Left renal cortex interstitium (tissue), 4 donors: ENCODE measurements at places on chromosomes 11 and 22.

DNA sequence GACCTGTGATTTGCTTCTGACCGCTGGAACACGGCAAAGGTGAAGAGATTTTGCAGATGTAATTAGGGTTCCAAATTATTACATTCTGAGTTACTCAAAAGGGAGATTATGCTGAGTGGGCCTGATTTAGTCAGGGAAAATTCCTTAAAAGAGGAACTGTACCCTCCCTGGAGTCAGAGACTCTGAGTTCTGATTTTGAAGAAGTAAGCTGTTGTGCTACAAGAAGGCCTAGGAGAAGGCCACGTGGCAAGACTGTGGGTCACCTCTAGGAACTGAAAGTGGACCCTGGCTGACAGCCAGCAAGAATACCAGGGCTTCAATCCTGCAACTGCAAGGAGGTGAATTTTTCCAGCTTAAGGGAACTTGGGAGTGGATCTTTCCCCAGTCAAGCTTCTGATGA lies 45.3 kb downstream of the CHRDL2 start:
- DNase-seq = no peak

GRCh38 chr22:17086788-17087497 lies 2.1 kb downstream of the IL17RA start:
- DNase-seq = no peak

GRCh38 chr11:80771017-80771416 lies 1330.2 kb upstream of the TENM4 start:
- DNase-seq = no peak

DNA sequence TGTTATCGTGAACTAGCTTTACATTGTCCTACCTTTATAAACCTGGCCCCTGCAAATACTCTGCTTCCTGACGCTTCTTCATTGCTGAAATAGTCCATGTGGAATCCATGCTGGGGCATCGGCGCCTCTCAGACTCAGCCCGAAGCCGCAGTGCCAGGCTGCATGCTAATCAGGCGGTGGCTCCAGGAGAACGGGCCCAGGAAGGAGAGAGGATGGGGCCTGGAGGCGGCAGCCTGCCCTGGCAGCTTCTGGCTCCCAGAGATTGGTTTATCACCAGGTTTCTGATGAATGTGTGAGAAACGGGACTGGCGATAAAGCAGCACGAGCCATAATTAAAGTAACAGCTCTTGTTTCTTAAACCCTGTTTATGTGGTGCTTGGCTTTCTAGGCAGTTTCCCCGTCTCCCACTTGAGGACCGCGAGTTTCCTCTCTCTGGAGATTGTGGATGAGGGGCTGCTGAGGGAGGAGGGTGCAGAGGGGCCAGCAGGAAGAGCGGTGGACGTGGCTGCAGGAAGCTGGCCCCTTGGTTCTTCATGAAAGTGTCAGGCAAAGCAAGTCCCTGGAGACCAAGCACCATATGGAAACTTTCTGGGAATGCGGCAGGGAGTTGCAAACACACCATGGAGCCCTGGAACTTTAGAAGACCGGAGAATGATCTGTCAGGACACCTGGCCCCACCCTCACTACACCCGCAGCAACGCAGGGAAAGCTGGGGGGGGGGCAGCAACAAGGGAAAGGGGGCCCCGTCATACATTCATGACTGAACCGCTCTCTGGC lies 93.4 kb downstream of the NTM start:
- peak; percentile 55 for DNase-seq
